PC-3 (cell line): ENCODE measurements at places on chromosomes 3 and 15. TPM values are rescaled to one million over a fixed set of nuclear protein-coding genes. Genes with fewer than 3 reads are reported as not detected.

Gene SH3GL3
- total RNA-seq = 1.7 and 3.6 TPM in 2 replicates

Gene PCSK6
- total RNA-seq = 2.7 and 3.7 TPM in 2 replicates

Gene GHRL
- not detected in 2 replicates for total RNA-seq

Gene MYZAP
- total RNA-seq = 3.5 and 6.0 TPM in 2 replicates

Gene COPS2
- total RNA-seq = 30.4 TPM in 2 replicates

Gene ZIC1
- not detected in 2 replicates for total RNA-seq

Gene TMEM207
- total RNA-seq = not detected in 2 replicates

Gene FYCO1
- 15.4 and 16.9 TPM in 2 replicates for total RNA-seq

Gene ANKUB1
- total RNA-seq = not detected in 2 replicates

Gene MYRIP
- total RNA-seq = not detected in 2 replicates

Gene OR5K3
- total RNA-seq = not detected in 2 replicates

Gene HTR3E
- total RNA-seq = not detected in 2 replicates

Gene TRIM71
- total RNA-seq = 0.11 and 0.17 TPM in 2 replicates

Gene ISLR
- not detected in 2 replicates for total RNA-seq

Gene KLHL40
- total RNA-seq = not detected in 2 replicates

Gene FSTL1
- total RNA-seq = 178 and 185 TPM in 2 replicates

Gene ALPK3
- 2.4 and 6.9 TPM in 2 replicates for total RNA-seq

Gene ERC2
- total RNA-seq = 0.77 and 3.3 TPM in 2 replicates

Gene C2CD4B
- total RNA-seq = not detected in 2 replicates

Gene ZNF860
- total RNA-seq = 7.9 and 10.5 TPM in 2 replicates

Gene RNF7
- total RNA-seq = 42.3 and 42.9 TPM in 2 replicates

Gene IGDCC3
- total RNA-seq = not detected in 2 replicates

Gene MINAR1
- total RNA-seq = 0.22 and 0.63 TPM in 2 replicates

Gene SPINK8
- total RNA-seq = not detected in 2 replicates

Gene EPHA3
- total RNA-seq = 0.33 TPM in 1 of 2 replicates, not detected in the other

Gene CYP8B1
- not detected in 2 replicates for total RNA-seq

Gene GRK7
- 0.12 TPM in 1 of 2 replicates, not detected in the other for total RNA-seq

Gene ADCY5
- total RNA-seq = not detected in 2 replicates

Gene GOLGA8R
- 0.07 and 0.69 TPM in 2 replicates for total RNA-seq

Gene FAM240A
- not detected in 2 replicates for total RNA-seq

Gene RABL3
- 21.3 and 24.3 TPM in 2 replicates for total RNA-seq

Gene SST
- total RNA-seq = not detected in 2 replicates

Gene STXBP5L
- not detected in 2 replicates for total RNA-seq

Gene CACNA1D
- total RNA-seq = not detected in 2 replicates

Gene TMC3
- total RNA-seq = not detected in 2 replicates

Gene LRRIQ4
- 0.52 TPM in 1 of 2 replicates, not detected in the other for total RNA-seq

Gene DCLK3
- not detected in 2 replicates for total RNA-seq

Gene CCDC54
- total RNA-seq = not detected in 2 replicates

Gene PARP9
- 13.8 and 14.8 TPM in 2 replicates for total RNA-seq

Gene MUSTN1
- total RNA-seq = 0.66 and 0.69 TPM in 2 replicates

Gene PLSCR2
- total RNA-seq = 0.86 TPM in 1 of 2 replicates, not detected in the other

Gene PRR20G
- total RNA-seq = not detected in 2 replicates

Gene TRIM42
- total RNA-seq = not detected in 2 replicates

Gene NEK11
- total RNA-seq = 3.1 and 5.8 TPM in 2 replicates
